ENCODE measurements at places on chromosomes 4 and X. TPM values are rescaled to one million over a fixed set of nuclear protein-coding genes. Genes with fewer than 3 reads are reported as not detected.

The PKD2 gene
- 38.8 TPM for total RNA-seq

The ETDB gene
- not detected for total RNA-seq

The MAGEA12 gene
- total RNA-seq, result not detected

The RHOXF1 gene
- not detected for total RNA-seq

The KCNE5 gene
- total RNA-seq, result not detected

The MAGEB10 gene
- not detected for total RNA-seq

The MID1 gene
- total RNA-seq, result 12.5 TPM

The KCNIP4 gene
- not detected for total RNA-seq

DNA sequence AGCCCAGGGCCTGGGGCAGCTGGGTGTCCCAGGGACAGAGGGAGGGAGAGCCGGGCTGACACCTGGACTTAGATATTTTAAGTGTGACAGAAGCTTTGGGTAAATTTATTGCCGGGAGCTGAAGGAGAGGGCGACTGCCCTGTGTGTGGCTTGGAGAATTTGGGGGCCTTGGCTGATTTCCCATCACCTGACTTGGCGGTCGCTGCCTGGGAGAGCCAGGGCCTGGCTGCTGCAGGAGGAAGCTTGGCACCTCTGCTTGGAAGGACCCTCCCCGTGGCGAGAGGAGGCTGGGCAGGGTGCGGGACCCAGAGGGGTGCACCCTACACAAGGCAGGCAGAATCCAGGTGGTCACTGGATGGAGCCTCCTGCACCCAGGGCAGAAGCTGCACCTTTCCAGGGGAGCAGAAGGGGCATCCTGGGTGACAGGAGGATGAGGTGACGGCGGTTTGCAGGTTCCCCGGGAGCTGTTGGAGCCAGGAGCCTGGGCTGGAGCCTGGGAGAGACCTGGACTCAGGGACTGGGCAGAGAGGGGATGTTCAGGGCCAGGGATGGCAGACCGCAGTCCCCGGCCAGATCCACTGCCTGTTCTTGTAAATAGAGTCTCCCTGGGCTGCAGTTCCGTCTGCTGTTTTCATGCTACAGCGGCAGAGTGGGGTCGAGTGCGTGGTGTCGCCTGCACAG is 72.0 kb downstream of the RGS12 start:
- no peak for DNase-seq

- no peak for DNase-seq
These were observed 75.9 kb upstream of the GAB1 start for GRCh38 chr4:143260750-143261149.

DNA sequence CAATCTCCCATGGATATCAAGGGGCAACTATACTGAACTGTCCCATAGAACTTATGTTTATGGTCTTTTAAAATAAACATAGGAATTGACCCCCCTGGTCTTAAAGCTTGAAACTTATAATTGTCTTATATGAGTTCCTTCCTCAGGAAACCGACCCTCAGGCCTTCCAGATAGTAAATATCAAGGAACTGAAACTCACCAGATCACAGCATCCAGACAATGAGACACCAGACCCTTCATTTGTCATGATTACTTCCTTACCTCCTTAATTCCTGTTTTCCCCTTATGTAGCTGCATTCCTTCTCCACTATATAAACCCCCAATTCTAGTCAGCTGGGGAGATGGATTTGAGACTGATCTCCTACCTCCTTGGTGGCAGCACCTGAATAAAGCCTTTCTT is 94.8 kb upstream of the GRPR start:
- no peak for DNase-seq

DNA sequence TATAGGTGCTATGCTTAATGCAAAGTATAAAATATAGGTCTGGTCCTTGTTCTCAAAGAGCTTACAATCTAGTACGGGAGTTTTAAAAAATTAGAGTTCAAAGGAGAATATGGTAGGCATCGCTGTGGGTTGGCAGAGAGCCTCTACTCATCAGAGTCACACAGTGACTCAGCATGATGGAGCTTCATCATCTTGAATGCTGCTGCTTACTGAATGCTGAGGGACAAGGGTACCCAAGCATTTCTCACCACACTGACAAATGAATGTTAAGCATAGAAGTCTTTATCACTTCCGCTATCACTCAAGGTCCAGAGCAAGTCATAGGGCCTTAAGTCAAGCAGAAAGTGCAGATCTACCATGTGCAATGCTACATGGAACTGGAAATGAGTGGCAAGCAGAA is 268.6 kb upstream of the IGFBP7 start:
- DNase-seq, result peak; percentile 16

GRCh38 chr4:84666439-84666838 is 83.5 kb downstream of the CDS1 start:
- DNase-seq, result no peak

DNA sequence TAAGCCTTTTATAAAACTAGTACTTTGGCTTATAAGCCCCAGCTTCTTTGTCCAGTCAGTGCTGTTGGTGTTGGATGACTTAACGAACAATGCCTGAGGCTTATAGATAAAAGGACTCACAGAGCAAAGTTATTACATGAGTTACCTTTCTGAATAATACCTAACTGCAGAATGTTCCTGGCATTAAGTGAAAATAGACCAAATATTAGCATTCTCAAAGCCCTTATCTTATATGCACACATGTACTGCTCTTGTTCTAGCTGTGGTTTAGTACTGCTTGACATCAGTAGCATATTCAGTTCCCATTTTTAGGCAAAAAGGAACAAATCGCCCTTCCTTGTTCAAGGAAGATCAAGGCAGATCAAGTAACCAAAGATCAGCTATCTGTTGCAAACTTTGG is 131.6 kb downstream of the ZNF330 start:
- no peak for DNase-seq

DNA sequence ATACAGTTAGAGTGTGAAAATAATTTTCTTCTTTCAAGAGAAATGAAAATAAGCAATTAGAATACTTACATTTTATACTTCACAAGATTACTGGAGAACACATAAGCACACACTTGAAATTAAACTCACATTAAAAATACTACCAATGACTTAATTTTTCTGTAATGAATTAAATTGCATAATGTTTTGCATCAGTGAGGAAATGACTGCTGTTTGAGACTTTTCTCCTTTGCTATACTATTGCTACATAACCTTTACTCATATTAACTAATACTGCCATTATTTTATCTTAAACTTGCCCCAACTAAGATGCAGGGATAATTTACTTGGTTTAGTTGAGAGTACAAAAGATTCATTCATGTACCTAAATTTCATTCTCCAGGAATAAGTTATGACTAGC is 590.9 kb downstream of the ARAP2 start:
- no peak for DNase-seq

DNA sequence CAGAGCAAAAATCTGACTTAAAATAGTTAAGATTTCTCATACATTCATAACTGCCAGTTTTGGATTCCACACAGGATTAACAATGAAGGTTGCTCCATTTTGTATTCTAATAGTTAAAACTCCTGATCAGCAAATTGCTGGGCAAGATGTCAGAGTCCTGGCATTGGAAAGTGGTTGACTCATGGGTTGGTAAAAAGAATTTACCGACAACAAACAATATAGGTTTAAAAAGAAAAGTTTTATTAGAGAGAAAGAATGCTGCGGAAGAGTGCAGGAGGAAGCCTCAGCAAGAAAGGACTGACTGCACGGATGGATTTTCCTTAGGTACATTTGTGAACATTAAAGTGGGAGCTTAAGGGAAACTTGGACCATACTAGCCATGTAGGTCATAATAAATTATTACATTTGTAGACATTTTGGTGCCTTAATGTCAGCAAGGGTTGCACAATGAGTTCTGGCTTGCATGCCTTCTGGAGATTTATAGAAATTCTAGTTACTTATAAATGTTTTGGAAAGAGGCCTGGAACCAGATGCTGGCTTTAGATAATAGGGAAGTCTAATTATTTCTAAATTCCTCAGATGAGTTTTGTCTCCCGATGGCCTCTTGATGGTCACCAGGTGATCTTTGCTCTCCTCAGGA is 25.4 kb upstream of the IL2 start:
- no peak for DNase-seq

DNA sequence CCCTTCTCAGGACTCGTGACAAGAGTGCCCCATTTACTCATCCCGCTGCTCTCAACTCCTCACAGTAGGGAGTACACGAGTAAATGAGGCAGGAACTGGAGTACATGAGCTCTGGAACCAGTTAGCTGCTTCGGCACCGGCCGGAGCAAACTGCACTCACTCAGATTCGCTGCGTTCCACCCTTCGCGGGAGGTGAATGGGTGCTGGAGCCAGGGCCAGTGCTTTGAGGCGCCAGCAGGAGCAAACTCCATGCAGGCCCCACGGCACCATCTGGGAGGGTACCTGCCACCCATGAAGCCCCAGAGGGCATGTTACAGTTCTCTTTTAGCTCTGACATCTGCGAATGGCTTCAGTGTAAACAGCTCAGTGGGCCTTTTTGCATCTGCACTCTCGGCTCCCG is 315.5 kb upstream of the GK2 start:
- DNase-seq, result no peak

DNA sequence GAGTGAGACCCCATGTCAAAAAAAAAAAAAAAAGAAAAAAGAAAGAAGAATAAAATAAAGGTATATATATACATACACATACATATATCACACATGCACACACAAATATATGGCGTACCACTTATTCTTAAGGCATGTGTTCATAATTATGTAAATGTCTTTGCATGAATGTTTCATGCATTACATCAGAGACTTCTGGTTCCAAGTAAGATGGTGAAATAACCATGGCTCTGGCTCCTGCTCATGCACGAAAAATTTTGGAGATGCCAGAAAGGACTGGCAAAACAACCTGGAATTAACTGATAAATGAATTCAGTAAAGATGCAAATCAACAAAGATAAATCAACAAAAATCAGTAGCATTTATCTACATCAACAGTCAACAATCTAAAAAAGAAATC is 19.7 kb upstream of the FHIP1A start:
- no peak for DNase-seq

GRCh38 chr4:11593576-11594116 is 165.0 kb upstream of the HS3ST1 start:
- no peak for DNase-seq

GRCh38 chr4:93749292-93749761 is 79.2 kb upstream of the ATOH1 start:
- DNase-seq, result no peak

DNA sequence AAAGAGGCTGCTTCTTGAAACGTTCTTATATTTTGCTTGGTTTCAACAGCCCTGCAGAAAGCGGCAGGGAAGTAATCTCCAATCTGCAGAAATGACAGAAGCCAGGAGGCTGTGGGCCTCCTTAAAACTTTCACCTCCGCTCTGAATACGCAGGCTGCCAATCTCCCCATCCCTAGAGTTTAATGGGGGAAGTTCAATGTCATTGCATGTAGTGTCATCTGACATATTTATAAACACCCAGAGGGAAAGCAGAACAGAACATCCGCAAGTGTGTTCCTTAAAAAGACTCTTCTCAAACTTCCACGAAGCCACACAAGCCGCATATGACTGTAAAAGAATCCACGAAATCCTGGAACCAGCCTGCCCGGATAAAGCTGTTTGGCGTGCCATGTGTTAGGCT is 148.8 kb upstream of the TBL1X start:
- DNase-seq, result no peak

DNA sequence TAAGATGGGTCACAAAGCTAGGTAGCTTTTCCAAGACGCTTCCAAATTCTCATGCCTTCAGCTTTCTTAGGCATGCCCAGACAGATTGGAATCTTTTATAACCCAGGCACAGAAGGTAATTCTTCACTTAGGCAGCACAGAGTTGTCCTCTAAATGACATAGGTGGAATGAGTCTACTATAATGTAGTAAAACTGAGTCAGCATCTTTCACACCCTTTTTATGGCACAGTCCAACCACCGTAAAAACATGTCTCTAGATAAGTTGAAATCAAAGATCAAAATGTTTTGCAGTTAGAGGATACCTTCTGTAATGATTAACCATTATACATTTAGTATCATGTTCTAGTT is 128.4 kb upstream of the FAT1 start:
- DNase-seq, result no peak

DNA sequence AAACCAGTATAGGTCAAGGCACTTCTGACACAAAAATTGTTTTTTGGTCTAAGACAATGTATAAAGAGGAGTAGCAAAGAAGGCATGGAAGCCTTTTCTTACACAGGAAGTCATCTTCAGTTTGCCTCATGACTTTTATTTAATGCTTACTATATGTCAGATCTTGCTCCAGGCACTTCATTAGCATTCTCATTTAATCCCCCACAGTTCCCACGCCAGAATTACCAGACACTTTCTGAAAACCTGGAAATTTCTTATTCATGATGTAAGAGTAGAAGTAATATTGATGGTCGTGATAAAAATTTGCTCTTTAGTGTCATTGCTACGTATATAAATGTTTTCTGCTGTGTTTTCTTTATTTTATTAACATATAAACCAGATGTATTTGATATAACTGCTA is 39.2 kb downstream of the ARHGEF38 start:
- DNase-seq, result no peak

DNA sequence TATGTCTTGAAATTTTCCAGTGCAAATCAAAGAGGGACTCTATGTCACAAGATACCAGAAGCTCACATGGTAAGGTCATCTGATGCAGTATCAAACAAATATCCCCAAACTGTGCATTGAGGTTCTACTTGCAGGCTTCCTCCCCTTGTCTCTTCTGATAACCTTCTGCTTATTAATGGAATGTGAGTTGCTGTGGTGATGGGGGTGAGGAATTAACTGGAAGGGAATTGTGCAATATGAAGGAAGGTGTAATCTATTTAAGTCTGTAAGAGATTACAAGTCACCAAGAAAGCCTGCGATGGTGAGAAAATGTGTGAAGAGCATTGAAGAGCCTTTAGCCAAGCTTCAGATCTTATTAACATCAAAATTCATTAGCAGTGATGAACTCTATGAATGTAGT is 15.4 kb upstream of the MAGED1 start:
- no peak for DNase-seq

DNA sequence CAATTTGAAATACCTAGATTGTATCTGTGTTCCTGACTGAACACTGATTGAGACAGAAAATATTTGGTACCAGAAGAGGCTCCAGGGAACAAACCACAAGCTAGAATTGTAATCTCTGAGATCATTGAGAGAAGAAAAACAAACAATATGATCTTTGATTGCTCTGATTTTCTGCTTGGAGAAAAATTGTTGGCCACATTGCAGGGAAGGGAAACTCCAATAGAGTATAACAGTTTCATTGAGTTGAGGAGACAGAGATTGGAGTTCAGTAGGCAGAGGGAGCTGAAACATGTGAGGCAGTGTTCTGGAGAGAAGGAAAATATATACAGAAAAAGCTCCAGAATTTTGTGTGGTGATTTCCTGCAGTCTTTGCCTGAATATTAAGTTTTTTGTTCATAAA is 158.2 kb downstream of the C4orf33 start:
- DNase-seq, result no peak

- no peak for DNase-seq
These were observed 2.9 kb downstream of the OTUD4 start for GRCh38 chr4:145177511-145177905.

- DNase-seq, result peak; percentile 54
These were observed at the start of gene NSG1 for GRCh38 chr4:4386736-4387392. Gene NSG1, plus strand, starts transcription at chr4:4387102. Its CDS starts 528 bp downstream, at chr4:4387630.

DNA sequence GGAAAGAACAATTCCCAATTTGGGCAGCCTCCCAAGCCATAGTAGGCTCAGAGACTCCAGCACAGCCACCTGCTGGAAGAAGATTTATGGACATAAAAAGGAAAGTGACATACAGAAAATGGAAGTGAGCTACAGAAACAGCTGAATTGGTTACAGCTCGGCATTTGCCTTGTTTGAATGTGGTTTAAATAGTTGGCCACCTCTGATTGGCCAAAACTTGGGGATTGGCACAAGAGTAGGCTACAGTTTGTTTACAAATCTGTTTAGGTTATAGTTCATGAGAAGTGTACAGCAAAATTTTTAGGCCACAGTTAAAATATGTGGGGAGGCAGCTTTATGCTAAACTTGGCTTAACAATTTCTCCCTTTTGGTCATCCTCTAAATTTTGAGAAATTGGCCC is 150.4 kb downstream of the MAGEC1 start:
- no peak for DNase-seq

- peak; percentile 34 for DNase-seq
These were observed 101.4 kb downstream of the WWC2 start for GRCh38 chr4:183200453-183200852.

Measured in Caki2 (cell line).